ENCODE measurements at places on chromosomes 3 and 15. TPM values are rescaled to one million over a fixed set of nuclear protein-coding genes. Genes with fewer than 3 reads are reported as not detected.

The IQCH gene
- total RNA-seq: 0.96 TPM

The EFCC1 gene
- not detected for total RNA-seq

The INKA1 gene
- total RNA-seq: 9.2 TPM

The NOX5 gene
- total RNA-seq: not detected

The ZMYND10 gene
- 0.45 TPM for total RNA-seq

The TRH gene
- total RNA-seq: not detected

The ADAMTS7 gene
- 0.28 TPM for total RNA-seq

The ACSBG1 gene
- 0.49 TPM for total RNA-seq
